ENCODE measurements at places on chromosomes 16 and 17.
A peak's percentile ranks its signal among the peaks of the same experiment; 100 is the strongest.

DNA sequence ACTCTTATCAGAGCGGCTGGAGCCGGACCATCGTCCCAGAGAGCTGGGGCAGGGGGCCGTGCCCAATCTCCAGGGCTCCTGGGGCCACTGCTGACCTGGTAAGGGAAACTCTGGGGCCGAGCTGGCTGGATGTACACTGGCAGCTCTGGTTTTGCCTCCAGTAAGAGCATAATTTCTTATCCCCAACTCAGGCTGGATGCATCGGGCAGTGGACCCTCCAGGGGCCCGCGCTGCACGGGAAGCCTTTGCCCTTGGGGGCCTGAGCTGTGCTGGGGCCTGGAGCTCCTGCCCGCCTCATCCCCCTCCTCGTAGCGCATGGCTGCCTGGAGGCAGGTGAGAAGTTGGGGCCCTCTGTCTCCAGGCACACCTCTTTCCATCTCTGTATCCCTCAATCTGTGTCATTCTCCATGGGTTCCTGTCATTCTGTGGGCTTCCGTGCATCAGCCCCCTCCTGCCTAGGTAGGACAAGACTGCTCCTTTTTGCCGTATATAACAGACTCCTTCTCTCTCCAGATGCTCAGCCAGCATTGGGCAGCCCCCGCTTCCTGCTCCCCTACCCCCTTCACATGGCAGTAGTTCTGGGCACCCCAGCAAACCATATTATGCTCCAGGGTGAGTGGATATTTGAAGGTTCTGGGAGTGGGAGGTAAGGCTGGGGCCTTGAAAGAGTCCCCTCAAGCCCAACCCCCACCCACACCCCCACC, 9.4 kb upstream of the TMEM88 start:
- DNase-seq: no peak

DNA sequence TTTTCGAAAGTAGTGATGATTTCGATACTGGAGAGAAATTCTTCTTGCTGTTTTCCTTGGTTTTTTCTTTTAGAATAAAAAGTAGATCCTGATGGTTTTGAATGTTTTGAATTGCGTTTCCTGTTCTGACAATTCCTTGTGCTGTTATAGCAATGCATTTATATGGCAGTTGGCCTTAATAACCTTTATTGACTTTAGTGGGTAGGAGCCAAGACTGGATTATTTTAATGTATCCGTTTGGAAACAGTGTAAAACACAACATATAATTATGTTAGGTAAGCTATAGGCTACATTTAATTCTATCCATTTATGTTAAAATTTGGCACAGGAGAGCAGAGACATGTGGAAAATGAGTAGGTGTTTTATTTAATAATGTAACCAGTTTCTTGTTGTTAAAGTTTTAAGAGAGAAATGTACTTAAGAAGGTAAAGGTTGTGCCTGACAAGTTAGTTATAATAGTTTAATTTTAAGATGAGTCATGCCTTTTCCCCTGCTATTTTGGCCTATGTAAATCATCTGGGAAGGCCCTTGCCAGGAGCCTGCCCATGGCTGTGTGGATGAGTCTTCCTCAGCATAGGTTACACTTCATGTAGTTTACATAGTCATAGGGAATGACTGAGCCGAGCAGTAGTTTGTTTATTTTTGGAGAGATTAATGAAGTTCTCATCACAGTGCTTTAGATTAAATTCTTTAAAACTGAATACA, 189.9 kb downstream of the FTO start:
- DNase-seq: no peak

- no peak for DNase-seq
Observed at GRCh38 chr16:22262460-22262859, 34.7 kb upstream of the POLR3E start.

- peak; percentile 90 for DNase-seq
Observed at GRCh38 chr17:28644787-28645575, at the start of gene BLTP2. Gene BLTP2, minus strand, starts transcription at chr17:28645158. Its CDS starts 102 bp downstream, at chr17:28645056.

GRCh38 chr17:43871946-43872690, 25.1 kb downstream of the CD300LG start:
- DNase-seq: no peak

- no peak for DNase-seq
Observed at GRCh38 chr17:40820228-40820838, 2.1 kb downstream of the KRT10 start.

- no peak for DNase-seq
Observed at GRCh38 chr17:42456223-42457106, 2.2 kb upstream of the ATP6V0A1 start.

- DNase-seq: no peak
Observed at GRCh38 chr17:170130-170670, 11.2 kb downstream of the DOC2B start.

DNA sequence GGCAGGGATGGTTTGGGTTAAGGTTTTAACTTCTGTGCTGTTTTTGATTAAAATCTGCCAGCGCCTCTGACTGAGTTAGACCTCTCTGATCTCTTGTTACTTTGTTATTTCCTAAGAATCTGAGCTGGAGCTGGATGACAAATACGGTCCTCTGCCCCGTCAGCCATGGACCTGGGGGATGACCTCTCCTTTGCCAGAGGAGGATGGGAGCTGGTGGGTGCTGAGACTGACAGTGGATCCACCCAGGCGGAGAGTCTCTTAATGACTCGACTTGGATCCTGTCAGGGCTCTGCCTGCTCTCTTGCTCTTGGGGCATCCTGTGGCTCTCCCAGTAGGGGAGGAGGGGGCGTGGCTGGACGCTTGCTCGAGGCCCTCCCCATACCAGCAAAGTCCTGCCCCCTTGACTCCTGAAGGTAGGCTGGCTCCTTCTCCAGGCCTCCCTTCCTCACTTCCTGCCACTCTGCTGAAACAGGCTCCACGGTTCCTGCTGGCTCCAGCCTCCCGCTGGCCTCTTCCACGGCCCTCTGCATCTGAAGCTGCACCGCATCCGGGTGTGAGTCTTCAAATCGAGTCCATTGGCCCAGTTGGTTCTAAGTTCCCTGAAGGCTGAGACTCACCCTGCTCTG, 24.8 kb upstream of the MAP3K14 start:
- no peak for DNase-seq

- DNase-seq: no peak
Observed at GRCh38 chr16:66979011-66979717, 9.2 kb upstream of the CES4A start.

- DNase-seq: no peak
Observed at GRCh38 chr16:19486750-19487325, 35.1 kb downstream of the GDE1 start.

DNA sequence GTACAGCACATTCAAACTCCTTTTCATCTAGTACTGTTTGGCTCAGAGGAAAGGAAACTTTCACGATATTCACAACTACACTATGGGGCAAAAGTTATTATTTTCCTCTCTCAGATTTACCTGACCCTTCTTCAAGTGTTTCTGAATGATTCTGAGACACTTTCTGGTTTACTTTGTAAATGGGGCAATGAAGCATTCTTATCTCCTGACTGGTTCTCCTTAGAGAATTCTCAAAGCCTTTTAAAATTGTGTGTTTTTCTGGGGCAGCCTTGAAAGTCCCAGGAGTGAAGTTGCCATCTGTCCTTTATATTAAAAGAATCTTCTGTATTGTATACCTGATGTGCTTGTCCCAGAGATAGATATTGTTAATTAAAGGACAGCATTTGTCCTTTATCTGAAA, 264.9 kb downstream of the FTO start:
- DNase-seq: no peak

- DNase-seq: no peak
Observed at GRCh38 chr17:51423421-51424160, 163.2 kb downstream of the UTP18 start.

GRCh38 chr17:4249452-4250029, 14.2 kb downstream of the ANKFY1 start:
- no peak for DNase-seq

DNA sequence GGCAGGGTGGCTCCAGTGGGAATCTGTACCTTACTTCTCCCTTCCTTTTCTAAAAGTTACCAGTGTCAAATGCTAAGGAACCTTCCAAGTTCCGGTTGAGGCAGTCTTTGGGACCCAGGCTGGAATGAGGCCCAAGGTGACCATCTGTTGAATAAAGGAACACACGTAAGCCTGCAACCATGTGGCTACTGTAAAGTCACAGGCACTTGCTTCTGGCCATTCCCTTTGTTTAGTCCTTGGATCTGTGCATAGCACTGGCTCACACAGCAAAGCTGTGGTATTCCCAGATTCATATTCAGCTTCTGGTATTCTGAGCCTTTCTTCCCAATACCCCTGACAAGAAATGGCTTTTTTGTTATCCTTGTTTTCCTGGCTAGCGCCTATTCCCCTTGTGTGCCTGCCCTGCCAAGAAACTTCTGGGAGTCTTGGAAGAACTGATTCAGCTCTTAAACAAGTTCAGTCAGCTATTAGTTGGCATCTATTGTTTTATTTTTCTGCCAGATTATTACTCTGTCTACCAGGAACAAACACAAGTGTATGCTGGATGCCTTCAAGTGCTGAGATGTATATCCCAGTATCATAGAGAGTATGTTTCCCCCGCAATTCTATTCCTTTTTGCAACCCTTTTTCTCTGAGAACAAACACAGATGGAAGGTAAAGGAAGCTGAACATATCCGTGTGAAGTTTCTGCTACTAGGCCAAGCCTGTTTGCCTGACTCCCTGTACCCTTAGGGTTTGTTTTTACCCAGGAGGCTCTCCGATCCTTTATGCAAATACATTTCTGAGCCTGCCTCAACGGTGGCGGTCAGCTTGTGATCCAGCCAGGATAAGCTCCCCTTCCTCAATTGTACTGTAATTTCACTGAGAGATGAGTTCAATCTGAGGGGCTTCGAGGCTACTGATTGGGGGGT, 13.2 kb downstream of the TMEM238L start:
- no peak for DNase-seq

DNA sequence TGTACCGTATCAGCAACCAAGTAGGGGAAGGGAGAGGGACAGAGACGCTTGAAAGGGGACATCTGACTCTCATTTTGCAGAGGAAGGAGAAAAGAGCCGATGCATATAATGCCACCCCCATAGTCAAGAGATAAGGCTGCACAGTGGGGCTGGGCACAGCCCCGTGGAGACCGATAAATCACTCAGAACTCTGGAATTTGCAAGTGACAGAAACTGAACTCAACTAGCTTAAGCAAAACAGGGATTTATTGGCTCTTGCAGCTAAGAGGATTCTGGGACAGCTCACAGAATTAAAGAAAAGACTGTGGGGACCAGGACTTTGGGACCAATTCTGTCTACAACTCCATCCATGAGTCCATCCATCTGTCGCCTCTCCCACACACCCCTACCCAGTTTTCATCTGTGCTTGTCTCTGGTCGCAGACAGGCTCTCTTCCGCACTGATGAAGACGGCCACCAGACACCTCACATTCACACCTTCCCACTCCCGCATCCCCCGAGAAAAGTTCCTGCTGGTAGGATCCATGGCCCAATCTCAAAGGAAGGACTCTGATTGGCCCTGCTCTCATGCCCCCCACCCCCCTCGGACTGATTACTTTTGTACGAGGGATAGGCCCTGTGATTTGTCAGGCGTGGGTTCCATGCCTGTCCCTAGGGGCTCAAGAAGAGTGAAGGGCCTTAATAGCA, 105.9 kb upstream of the RPL38 start:
- no peak for DNase-seq

DNA sequence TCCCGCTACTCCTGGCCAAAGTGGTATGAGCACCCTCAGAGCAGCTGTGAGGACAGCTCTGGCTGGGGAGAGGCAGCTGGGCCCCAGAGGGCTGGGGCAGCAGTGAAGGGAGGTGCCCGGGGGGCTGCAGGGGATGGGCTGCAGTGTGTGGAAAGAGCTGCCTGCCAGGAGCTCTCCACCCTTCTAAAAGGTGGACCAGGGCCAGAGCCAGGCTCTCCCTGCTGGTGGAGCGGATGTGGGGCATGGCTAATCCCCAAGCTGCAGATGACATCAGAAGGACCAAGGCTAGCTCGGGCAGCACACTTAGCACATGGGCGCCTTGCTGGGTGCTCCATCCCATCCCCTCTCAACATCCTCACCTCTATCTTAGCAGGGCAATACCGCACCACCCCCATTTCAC, 103.1 kb downstream of the SDK2 start:
- no peak for DNase-seq

- DNase-seq: no peak
Observed at GRCh38 chr17:7977805-7978204, 24.6 kb upstream of the GUCY2D start.

DNA sequence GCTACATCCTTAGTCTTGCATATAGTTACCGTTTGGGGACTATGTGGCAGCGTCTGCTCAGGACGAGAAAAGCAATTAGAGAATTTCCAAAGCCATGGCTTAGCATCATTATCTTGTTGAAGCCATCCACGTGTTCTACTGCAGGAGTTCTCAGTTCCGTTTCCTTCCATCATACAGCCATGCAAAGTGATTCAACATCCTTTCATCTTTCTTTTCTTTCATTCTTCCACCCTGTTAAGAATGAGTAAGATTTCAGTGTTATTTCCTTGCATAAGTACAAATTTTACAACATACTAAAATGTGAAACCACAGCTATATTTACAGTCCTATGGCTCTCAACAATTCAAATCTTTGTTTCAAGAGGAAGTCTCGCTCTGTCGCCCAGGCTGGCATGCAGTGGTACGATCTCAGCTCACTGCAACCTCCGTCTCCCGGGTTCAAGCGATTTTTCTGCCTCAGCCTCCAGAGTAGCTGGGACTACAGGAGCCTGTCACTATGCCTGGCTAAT, 3.8 kb downstream of the MARF1 start:
- no peak for DNase-seq

DNA sequence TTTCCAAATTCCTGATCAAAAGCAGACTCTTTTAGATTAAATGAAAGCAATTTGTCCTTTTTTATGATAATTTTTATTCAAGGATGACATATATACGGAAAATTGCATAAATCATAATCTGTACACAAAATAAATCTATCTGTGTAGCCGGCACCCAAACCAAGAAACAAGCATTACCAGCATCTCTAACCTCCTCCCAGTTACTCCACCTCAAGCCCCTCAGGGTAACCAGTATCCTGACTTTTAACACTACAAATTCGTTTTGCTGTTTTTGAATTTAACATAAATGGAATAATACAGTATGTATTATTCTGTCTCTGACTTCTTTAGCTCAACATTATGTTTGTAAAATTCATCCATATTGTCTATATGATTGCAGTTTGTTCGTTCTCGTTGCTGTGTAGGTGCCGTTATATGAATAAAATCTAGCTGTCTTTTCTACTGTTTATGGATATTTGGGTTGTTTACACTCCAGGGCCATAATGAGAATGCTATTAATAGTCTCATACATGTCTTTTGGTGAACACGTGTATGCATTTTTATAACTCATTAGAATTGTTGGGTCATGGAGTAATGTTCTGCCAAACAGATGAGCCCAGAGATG, 1.0 kb downstream of the TEKT1 start:
- DNase-seq: no peak

DNA sequence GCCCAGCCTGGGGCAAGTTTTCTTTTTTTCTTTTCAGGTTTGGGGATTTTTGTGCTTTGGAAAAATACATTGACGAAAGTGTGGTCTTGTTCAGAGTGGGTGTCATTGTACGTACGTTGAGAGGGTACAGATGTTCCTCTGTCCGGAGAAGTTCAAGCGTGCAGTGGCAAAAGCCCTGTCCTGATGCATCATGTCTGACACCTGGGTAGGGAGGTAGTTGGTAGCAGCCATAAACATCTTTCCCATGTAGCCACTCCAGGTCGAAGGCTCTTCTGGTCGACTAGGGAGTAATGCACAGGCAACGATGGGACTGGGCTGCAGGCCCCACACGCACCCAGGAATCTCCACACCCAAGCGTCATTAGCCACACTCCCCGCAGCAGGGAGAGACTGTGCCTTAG, 27.4 kb downstream of the WIPI1 start:
- DNase-seq: no peak
